ENCODE measurements at places on chromosomes 6 and 20.

DNA sequence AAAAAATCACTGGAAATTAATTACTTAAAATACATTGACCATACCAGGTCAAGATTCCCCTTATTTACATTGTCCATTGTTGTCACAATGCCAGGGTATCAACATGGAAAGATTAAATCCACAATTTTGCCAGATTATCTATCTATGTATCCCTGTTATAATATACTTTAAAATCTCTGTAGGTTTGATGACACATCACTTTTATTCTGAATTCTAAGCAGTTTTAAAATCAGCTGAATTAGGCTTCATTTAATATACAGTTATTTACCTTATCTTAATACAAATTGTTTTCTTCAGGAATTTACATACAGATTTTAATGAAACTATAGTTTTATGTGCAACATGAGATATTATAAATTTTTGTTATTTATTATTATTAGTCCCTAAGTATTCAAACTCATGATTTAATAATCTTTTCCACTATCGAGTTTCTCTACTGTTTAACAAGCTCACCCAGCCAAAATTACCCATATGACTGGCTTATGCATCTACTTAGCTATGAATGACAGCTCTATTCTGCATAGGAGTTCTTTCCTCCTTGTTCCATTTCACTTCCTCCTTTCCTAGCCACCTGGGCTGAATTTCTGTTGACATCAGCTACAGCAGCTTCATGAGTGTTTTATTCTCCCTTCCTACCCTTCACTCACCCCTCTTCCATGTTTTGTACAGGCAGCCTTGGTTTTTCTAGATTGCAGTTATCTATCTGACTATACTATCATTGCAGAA is 654.2 kb upstream of the MAP3K7 start:
- DNase-seq: no peak

DNA sequence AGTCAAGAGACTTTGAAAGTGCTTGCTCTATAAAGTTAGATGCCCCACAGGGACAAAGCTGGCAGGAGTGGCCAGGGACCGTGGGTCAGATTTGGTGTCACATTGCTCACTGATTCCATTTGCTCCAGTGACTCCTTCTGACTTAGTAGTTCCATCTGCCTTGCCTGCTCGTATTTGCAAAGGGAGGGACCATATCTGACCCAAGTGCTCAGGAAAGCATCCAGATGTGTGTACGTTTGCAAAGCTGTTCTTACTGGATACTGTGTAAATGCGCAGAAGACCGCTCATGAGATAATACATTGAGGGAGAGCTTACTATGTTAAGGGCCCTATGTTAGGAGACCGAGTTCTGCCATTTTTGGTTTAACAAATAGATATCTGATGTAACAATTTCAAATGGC is 21.2 kb upstream of the CCN6 start:
- no peak for DNase-seq

DNA sequence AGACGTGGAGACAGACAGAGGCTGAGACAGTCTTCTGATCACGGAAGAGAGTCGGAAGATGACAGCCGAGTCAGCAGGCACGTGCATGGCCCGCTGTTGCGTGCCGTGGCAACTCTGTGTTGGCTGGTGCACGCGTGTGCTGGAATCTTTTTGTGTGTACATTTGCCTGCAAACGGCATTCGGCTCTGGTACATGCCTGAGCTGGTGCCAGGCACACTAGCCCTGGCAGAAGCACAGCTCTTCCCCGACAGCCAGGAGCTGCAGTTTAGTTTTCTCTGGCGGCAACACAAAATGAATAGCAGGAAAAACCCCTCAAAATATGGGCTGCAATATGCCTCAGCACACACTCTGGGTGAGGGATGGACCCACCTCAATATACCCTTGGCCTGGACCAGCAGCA is 769 bp upstream of the PDYN start:
- DNase-seq: no peak

- DNase-seq: peak; percentile 61
These were observed 49.3 kb upstream of the IER3 start for GRCh38 chr6:30793521-30794194.

DNA sequence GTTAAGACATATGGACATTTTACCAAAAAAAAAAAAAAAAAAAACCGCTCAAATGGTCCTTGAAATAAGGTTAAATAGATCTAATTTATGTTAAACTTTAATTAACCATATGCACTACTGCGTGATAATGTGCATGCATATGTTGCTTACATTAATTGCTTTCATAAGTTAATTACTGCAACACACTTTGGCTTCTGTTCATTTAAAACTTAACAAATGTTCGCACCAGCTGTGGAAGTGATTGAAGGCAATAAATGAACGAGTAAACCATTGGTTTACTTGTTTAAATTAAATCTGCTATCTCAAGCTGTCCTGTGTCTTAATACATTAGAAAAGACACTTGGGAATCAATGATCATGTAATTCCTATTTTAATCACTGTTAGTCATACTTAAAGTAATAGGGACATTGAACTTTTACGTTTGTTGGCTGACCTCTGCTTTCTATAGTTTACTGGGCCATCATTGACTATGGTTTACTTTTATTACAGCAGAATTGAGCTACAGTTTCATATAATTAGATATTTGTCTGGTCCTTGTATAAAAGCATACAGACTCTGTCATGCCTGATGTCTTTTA is 294.7 kb downstream of the KHDC1L start:
- no peak for DNase-seq

DNA sequence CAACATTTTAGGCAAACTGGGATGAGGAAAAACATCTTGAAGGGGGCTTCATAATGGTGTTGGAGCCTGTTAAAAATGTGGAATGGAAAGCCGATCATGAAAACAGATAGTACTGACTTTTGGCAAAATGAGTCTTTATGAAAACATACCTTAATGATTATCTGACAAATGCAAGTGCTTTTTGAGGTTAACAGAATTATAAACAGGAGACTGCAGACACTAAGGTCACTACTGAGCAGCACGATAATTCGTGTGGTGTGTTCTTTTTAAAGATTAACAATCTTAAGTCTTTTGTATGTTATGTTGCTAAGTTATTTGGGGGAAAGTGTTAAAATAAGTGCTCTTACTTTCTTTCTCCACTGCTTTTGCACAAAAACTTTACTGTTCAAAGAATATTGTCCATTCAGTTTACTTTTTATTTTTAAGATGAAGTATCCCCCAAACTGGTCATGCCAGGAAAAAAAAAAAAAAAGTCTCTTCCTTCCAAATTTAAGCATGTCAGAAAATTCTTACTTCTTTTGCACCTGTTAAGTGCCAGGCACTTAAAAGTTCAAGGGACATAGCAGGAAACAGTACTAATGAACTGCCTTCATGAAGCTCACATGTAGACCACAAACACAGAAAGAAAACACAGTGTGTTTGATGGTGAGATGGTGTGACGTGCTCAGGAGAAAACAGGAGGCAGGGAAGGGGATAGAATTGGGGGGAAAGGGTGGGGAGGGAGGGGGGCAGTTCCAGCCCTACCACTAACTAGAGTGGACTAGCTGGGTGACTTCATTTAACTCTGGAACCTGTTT is 73.2 kb downstream of the CDYL start:
- DNase-seq: no peak

DNA sequence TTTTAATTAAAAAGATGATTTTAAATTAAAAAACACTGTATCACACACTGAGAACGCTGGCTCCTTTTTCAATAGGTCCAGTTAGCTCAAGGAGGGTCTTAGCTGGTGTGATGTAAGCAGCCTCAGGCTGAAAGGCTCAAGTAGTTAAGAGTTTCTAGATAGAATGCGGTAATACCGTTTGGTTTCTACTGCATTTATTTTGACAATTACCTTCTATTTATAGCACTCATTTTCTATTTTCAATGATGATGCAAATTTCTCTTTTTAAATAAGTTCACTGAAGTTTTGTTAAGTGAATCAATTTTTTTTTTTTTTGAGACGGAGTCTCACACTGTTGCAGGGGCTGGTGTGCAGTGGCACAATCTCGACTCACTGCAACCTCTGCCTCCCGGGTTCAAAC is 87.1 kb downstream of the PREX1 start:
- no peak for DNase-seq

DNA sequence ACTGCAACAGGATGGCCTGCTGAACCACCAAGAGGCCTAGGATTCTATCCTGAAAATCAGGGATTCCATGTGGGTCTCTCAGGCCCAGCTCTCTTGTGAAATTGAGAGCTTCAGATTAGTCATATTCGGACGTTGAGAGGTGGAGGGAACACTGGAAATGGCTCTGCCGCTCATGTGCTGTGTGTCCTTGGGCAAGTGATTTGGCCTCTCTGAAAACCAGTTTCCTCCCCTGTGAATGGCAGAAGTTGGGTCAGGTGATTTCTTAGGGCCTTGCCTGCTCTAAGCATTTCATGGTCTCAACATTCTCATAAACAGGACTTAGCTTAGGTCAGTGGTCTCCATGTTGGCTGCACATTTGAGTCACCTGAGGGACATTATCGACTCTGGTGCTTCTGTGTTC is 470.1 kb downstream of the PREX1 start:
- DNase-seq: no peak

- DNase-seq: no peak
These were observed 793 bp downstream of the GMPR start for GRCh38 chr6:16238963-16239797.

- no peak for DNase-seq
These were observed 789.2 kb upstream of the SLC35B3 start for GRCh38 chr6:9224539-9224938.

DNA sequence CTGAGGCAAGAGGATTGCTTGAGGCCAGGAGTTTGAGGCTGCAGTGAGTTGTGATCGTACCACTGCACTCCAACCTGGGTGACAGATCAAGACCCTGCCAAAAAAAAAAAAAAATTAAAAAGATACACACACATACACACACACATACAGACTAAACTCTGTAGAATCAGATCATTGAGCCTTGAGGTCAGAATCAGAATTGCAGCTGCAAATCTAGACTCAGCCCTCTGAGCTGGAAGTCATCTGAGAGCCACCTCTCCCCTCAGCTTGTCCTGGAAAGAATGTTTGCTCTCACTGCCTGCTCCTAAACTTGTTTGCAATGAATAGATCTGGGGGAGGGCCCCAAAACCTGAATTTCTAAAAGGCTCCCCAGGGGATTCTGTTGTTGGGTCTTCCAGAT is 41.4 kb upstream of the ANGPT4 start:
- DNase-seq: no peak

GRCh38 chr6:128507337-128508310 is 12.8 kb downstream of the PTPRK start:
- peak; percentile 60 for DNase-seq

DNA sequence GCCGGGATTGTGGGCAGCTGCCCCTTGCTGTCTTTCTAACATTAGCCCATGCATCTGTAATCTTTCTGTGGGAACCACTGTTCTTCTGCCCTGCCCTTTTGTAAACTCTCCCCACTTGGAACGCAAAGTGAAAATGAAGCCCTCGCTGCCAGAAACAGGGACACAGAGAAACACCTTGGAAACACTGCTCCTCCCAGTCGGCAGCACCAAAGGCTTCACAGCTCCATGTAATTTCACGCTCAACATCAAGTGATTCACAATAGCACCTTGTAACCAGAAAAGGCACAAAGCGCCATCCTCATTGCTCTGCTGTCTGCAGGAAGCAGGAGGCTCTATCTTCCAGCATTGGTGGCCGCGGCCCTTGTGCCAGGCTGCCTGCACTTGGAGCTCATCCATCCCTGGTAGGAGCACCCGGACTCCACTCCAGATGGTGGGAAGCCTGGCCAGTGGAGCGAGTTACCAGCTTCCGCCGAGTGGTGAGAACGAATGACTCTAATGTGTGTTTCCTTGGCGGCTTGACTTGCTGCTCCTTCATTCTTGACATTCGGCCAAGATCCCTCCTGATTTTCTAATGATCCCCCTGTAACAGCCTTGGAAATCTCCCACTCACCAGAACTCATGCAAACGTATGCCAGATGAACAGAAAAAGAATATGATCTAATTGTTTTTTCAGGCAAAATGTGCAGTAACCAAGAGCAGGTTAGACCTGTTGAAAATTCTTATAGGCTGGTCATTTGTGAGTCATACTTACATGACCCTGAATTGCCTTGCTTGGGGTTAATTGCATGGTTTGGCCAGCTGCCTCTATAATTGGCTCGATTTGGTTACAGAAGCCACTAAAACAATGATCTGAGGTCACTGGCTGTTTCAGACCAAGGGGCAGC is 169.1 kb upstream of the CDYL start:
- peak; percentile 66 for DNase-seq

- peak; percentile 47 for DNase-seq
These were observed 64.1 kb upstream of the BEND6 start for GRCh38 chr6:56890683-56891429.

GRCh38 chr6:149234051-149234962 is 83.2 kb upstream of the TAB2 start:
- no peak for DNase-seq

- no peak for DNase-seq
These were observed 39.8 kb upstream of the CENPW start for GRCh38 chr6:126300126-126300525.

GRCh38 chr6:30122515-30122914 is 9.6 kb upstream of the TRIM31 start:
- DNase-seq: no peak

- DNase-seq: no peak
These were observed 139.9 kb downstream of the MOXD1 start for GRCh38 chr6:132261354-132261753.

DNA sequence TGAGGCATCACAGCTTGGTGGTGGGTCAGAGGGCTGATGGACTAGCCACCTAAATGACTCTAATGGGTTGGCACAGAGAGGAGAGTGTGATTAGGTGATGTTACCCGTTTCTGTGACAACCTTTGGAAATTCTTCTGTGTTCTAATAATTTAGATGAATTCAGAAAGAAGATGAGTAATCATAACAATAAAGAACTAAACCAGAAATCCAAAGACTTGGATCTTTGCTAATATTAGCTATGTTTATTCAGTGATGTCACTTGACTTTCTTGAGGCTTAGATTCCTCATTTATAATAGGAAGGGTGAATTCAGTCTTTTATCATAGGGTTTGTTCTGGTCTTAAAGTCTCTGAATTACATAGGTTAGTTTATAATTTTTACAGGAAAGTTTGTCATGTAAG is 19.9 kb downstream of the CRYBG1 start:
- no peak for DNase-seq

DNA sequence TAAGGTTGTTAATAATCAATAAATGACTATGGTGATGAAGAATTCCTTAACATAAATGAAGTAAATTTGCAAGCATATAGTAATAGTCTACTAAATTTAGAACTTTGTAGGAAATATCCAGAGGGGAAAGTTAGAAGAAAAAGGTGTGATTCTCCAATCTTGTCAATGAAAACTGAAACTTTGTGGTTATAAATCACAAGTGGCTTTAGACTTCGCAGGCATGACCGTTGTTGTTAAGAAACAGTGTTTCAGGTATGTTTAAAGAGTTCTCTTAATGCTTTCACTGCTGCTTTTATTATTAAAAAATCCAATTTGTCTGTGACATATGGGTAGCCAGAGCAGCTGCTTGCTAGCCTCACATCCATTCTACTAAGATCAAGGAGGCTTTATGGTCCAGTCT is 475.6 kb upstream of the ADGRB3 start:
- no peak for DNase-seq

- no peak for DNase-seq
These were observed 6.0 kb downstream of the PARD6B start for GRCh38 chr20:50737352-50737751.

- no peak for DNase-seq
These were observed 255.8 kb upstream of the RAB32 start for GRCh38 chr6:146287691-146288369.

- DNase-seq: no peak
These were observed 247.7 kb upstream of the FAM83B start for GRCh38 chr6:54598787-54599313.

- no peak for DNase-seq
These were observed 140.3 kb downstream of the COL12A1 start for GRCh38 chr6:75065523-75065922.

- DNase-seq: no peak
These were observed 8.3 kb downstream of the PM20D2 start for GRCh38 chr6:89154131-89154530.

- peak; percentile 41 for DNase-seq
These were observed 177.5 kb upstream of the MMS22L start for GRCh38 chr6:97460394-97461080.

Measured in pons (tissue), 1 donor.